ENCODE measurements at places on chromosomes 7 and 10.

DNA sequence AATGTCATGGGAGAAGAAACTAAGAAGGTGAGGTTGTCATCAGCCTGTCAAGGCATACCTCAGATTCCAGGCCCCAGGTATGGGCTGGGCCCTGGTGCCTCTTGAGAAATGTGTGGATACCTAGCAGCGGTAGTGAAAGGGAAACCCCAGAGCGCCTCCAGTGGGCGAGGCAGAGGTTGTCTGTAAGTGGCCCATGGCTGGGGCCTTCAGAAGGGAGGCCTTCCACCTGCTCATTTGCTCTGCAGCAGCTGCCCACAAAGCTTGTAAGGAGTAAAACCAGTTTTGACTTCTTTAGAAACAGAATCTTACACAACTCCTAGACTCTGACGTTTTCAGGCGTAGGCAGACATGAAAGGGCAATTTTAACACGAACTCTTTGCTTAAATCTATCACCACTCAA, 509.9 kb downstream of the PARD3 start:
- no peak for DNase-seq

DNA sequence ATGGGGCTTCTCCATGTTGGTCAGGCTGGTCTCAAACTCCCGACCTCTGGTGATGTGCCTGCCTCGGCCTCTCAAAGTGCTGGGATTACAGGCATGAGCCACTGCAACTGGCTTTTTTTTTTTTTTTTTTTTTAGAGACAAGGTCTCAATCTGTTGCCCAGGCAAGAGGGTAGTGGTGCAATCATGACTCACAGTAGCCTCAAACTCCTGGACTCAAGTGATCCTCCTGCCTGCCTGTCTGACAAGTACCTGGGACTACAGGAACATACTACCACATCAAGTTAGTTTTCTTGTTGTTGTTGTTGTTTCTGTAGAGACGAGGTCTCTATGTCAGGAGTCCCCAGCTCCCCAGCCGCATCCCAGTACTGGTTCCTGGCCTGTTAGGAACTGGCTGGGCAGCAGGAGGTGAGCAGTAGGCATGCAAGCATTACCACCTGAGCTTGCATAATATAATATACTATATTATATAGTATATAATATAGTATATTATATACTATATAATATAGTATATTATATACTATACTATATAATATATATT, 55.7 kb downstream of the TPK1 start:
- DNase-seq = no peak

- DNase-seq = no peak
These were observed 536.5 kb downstream of the TNS3 start for GRCh38 chr7:47045207-47046051.

GRCh38 chr10:72146559-72147323, 58.4 kb upstream of the SPOCK2 start:
- no peak for DNase-seq

DNA sequence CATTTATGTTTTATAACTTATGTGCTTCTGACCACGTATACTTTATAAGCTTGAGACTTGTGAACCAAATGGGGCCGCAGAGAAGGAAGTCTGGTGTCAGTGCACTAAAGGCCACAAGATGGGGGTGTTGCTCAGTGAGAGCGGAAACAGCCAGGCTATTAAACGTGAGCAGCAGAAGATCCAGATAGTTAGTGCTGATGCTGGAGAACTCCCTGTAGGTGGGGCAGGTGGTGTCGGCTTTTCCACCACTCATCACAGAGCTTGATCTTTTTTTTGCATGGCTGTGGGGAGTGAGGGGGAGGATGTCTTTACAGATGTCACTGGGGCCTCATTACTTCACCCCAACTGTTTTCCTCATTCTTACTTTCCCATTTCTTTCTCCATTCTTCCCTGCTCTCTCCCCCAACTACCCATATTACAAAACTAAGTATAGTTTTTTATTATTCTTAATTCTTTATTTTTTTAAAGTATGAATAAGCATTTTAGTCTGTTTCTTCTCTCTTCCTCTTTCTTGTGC, 34.7 kb downstream of the ACADSB start:
- DNase-seq = peak; percentile 43

DNA sequence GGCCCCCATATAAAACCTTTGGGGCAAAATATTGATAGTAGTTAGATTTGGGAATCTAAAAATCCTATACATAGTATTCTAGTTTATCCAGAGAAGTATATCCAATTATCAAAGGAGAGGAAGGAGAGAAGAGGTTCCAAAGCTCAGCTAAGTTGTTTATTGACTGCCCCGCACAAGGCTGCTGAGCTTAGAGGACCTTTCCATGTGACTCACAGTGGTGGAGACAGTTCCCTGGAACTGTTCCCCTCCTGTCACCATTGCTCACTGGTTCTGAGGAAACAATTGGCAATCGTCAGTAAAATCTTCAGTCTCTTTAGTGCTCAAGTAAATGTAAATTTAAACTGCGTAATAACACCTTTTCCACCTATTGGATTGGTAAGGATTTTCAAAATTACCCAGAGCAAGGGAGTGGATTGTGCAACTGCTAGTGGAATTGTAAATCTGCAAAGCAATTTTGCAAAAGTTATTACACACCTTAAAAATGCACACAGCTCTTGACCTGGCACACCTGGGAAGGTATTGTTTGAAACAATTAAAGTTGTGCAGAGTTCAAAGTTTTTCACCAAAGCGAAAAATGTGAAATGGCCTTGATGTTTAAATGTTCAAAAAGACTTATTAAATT, 63.1 kb downstream of the EEPD1 start:
- DNase-seq = no peak

- no peak for DNase-seq
These were observed 265.2 kb upstream of the LYZL1 start for GRCh38 chr10:29023678-29024077.

DNA sequence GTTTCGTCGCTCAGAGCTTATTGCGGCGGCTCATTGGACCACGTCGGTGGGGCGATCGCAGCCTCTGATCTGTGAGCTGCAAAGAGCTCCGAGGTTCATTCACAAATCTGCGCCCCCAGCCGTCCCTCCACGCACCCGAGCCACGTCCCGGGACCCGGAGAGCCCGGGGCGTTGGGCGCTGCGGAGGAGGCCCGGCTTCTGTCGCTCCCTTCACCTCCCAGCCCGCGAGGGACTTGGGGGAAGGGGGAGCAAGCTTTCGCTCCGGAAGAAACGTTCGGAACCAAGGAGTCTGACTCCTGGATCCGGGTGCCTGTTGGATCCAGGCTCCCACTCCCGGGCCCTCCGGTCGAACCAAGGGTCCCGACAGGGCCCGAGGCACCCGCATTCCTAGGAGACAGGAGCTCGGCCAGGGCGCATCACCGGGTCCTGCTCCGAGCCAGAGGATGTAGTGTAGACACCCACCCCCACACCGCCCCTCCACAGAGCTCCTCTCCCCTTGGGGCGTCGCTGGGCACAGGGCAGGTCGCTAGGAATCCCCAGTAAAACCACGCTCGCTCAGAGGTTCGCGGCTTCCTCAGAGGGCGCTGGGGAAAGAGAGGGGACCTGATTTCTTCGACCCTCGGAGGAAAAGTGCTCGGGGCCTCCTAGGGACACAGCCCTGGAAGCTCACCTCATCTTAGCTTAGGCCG, 7.9 kb upstream of the EN2 start:
- no peak for DNase-seq

GRCh38 chr7:23915236-23915635, 205.2 kb downstream of the STK31 start:
- no peak for DNase-seq

DNA sequence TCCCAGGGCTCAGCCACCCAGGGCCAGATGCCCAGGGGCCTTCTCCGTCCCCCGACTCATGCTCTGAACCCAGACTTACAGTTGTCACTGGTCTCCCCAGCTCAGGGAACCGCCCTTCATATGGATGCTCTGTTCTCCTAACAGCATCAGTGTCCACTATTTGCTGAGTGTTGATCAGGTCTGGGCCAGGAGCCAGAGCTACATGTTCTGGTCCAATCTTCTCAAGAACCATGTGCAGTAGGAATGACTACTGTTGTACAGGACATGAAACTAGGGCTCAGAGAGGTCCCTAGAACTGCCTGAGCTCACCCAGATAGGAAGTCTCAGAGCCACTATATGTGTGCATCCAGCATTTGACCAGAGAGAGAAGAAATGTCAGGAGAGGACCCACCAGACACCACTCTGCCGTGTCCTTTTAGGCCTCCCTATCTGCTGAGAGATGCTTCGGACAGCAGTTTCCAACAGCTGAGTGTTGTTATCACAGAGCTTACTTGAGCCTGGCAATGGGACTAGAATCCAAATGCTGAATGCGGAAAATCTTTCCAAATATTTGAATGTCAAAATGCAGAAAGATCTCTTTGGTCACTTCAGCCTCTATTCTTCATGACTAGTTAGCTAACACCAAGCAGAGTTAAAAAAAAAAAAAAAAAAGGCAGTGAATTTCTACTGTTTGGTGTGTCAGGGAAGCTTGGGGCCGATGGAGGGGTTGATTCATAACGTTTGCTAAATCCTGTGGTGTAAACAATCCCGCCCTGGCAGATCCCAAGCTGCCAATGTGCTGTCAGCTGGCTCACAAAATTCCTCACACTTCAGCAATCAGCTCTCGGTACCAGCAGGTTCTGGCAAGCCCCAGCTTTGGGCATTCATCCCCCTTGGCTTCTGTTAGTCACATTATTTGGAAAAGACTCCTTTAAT, 246.1 kb downstream of the TNS3 start:
- no peak for DNase-seq

DNA sequence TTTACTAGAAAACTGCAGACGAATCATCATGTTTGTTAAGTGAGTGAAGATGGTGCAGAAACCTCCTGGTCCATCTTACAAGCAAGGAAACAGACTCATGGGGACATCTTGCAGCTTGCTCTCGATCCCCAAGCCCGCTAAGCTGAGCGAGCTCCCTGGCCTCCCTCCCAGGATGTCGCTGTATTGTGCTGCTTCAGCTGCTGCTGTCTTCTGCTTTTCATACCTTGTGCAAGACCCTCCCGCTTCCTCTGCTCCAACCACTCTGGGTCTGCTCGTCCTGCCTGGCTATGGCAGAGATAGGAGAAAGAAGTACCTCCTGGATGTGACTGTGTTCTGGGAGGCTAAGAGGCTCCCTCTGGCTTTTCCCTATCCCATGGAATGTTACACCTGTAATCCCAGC, 285.2 kb upstream of the FZD8 start:
- no peak for DNase-seq

- DNase-seq = no peak
These were observed 653.9 kb upstream of the FOXK1 start for GRCh38 chr7:4028221-4028620.

DNA sequence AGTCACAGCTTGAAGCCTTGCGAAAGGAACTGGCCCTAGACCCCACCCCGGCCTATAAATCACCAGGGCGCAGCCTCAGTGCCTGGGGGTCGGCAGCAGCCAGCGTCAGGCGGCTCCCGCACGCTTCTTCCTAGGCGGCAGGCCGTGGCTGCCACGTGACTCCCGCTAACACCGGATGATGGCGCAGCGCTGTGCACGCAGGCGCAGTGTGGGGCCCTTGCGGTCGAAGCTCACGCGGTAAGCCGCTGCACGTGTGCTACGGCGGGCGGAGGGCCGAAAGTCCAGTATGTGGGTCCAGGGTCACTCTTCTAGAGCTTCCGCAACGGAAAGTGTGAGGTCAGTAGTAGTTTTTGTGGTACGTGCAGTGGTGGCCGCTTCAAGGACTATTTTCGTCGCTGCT, at the start of gene STK31:
TSS of gene STK31 (plus strand) at position 220 of the 400 bp plus-strand sequence. CDS start at position 287, 67 bp downstream.
- no peak for DNase-seq

DNA sequence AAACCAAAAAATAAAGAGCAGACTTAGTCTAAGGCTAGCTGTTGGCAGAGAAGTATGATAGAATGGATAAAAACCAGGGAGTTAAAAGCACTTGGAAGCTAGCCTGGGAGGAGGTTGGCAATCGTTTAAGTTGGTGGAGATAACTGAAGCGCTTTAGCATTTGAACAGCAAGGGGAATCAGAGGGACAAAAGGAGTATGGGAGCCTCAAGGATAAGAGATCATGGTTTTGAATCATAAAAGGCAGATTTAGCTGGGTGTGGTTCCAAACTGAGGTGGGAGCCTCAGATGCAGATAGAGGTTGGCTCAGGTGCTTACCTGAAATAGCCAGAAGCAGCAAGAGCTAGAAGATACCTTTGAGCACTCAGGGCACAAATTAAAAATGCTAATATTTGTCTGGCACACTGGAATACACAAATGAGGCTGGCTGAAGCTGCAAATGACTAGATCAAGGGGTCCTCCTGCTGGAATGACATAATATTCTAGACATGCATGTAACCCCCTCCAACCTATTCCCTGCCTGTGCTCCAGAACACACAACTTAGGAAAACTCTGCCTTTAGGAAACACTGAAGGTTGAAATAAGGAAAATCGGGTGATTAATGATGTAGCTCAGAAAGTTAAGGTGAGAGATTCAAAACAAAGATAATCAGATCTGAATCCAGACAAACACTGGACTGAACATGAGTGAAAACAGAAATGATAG, 372.3 kb upstream of the LRRN3 start:
- DNase-seq = no peak

- no peak for DNase-seq
These were observed 394.1 kb downstream of the XPNPEP1 start for GRCh38 chr10:109529258-109529657.

GRCh38 chr10:93541402-93542357, 24.8 kb upstream of the FFAR4 start:
- peak; percentile 73 for DNase-seq

- DNase-seq = no peak
These were observed 33.2 kb downstream of the CDH23 start for GRCh38 chr10:71429929-71430328.

DNA sequence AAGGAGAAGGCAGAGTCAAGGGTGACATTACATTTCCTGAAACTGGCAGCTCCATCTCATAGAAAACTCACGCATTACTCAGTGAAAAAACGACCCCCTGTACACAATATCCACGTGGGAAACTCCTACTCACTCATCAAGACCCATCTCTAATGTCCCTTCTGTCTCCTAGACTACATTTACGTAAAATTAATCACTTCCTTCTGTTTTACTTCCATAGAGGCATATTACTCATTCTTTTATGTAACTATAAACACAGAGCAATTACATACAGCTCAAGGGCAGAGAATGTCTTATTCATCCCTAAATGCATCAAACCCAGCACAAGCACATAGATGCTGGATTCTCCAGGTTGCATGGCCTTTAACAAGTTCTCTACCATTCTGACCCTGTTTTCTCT, 281.8 kb downstream of the KCNMA1 start:
- no peak for DNase-seq

GRCh38 chr10:96168546-96168945, 38.4 kb downstream of the ZNF518A start:
- no peak for DNase-seq

GRCh38 chr10:51857305-51857704, 157.9 kb upstream of the CSTF2T start:
- DNase-seq = no peak

All from muscle of back (tissue), 13 donors.